Activated naive CD4-positive, alpha-beta T cell (primary cell): ENCODE measurements at places on chromosomes 4 and X.

DNA sequence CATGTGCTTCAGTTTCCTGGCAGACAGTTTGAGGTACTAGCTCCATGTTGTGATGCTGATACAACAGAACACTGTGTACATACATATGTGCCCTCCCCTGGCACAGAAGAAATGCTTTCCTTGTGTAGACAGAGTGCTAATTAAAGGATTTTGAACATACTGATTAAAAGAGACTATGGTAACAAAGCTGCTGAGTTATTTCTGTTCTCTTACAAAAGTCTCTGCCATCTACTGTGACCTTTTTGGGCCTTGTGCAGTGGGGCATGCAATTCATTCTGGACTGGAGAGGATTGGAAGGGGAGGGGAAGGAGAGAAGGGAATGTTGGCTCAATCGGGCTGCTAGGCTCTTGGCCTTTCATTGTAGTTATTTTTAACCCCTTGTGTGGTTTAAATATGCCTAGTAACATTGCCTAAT, 6.0 kb downstream of the PDLIM5 start:
- DNase-seq = no peak

GRCh38 chr4:109412776-109413175, 20.8 kb upstream of the SEC24B start:
- DNase-seq = no peak

- no peak for DNase-seq
These were observed 41.3 kb downstream of the TRAPPC11 start for GRCh38 chr4:183700407-183700806.

DNA sequence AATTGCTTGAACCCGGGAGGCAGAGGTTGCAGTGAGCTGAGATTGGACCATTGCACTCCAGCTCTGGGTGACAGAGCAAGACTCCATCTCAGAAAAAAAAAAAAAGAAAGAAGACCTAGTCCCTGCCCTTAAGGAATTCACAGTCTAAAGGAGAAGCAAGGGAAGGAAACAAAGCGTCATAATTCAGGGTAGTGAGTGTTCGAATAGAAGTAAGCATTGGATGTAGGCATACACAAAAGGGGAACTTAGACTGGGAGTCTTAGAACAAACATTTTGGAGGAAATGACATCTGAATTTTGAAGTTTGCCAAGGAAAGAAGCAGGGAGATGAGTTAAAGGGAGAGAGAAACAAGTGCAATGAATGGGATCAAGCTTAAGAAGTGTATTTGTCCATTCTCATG, 32.4 kb downstream of the PPM1K start:
- DNase-seq = no peak

DNA sequence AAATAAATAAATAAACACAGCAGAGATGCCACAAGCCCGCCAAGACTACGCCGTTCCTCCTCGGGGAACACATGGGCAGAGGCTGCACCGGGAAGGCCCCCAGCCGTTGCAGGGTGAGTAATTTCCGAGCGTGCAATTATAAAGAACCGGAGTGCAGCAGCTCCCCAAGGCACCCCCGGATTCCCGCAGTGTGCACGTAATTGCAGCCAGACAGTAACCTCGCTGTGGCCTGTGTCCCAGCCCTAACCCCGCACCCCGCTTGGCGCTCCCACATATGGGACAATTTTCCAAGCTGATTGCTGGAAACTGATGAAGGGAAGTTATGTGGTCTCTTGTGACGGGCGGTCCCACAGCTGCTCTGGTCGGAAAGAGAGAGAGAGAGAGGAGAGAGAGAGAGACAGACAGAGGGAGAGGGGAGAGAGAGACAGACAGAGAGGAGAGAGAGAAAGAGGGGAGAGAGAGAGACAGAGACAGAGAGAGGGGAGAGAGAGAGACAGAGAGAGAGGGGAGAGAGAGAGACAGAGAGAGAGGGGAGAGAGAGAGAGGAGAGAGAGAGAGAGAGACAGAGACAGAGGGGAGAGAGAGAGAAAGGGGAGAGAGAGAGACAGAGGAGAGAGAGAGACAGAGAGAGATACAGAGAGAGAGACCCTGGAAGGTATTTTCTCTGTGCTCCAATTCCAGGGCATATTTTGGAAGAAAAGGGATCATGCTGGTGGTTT, 275.4 kb downstream of the SHOX start:
- no peak for DNase-seq

GRCh38 chr4:2800691-2801596, 8.1 kb downstream of the SH3BP2 start:
- no peak for DNase-seq

GRCh38 chr4:25861951-25862410, 807 bp downstream of the SEL1L3 start:
- no peak for DNase-seq

GRCh38 chr4:123583043-123583442, 186.4 kb downstream of the SPRY1 start:
- no peak for DNase-seq

- DNase-seq = no peak
These were observed 103.0 kb downstream of the HHIP start for GRCh38 chr4:144748814-144749555.

DNA sequence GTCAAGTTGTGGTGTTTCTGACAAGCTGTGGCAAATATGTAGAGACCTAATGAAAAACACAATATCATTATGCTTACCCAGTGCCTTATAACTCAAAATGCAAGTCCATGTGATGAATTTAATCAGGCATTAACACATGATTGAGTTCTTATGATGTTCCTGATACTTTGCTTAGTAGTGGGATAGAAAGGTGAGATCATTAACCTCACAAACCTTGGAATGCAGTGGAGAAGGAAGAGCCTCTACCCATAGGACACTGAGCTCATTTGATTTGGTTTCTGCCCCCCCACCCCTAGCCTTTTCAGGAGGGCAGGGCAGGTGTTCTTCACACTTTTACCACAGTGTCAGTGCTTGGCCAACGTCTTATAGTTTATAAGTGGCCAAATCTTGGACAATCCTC, 683.6 kb upstream of the CPEB2 start:
- DNase-seq = no peak
